ENCODE measurements at places on chromosomes 7 and 10.

- no peak for DNase-seq
These were observed 101.8 kb upstream of the MKLN1 start for GRCh38 chr7:131225619-131226513.

DNA sequence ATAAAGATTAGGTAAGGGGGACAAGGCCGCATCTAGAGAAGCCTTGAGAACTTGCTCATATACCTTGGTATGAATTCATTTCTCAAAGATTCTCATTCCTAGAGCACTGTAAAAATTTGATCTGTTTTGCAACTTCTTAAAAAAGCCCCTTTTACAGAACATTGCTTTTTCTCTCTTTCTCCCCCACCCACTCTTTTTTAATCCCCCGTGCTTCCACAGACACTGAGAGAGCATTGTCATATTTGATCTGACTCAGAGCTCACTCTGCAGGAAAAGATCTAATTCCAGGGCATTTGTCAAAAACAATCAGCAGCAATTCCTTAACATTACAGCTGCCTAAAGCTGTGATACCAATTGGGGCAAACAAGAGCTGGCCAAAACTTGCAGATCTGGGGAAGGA is 92.0 kb downstream of the ARHGAP22 start:
- no peak for DNase-seq

GRCh38 chr10:75441196-75441595 is 9.8 kb downstream of the LRMDA start:
- DNase-seq, result no peak

GRCh38 chr7:69696686-69697685 is 98.7 kb downstream of the AUTS2 start:
- DNase-seq, result no peak

- no peak for DNase-seq
These were observed 346.9 kb downstream of the RNLS start for GRCh38 chr10:88236121-88236743.

- no peak for DNase-seq
These were observed 43.7 kb upstream of the INSIG1 start for GRCh38 chr7:155254018-155254417.

GRCh38 chr10:2665772-2666171 is 401.6 kb upstream of the PFKP start:
- DNase-seq, result no peak

- DNase-seq, result no peak
These were observed 56.6 kb downstream of the CLRN3 start for GRCh38 chr10:127836176-127836575.

DNA sequence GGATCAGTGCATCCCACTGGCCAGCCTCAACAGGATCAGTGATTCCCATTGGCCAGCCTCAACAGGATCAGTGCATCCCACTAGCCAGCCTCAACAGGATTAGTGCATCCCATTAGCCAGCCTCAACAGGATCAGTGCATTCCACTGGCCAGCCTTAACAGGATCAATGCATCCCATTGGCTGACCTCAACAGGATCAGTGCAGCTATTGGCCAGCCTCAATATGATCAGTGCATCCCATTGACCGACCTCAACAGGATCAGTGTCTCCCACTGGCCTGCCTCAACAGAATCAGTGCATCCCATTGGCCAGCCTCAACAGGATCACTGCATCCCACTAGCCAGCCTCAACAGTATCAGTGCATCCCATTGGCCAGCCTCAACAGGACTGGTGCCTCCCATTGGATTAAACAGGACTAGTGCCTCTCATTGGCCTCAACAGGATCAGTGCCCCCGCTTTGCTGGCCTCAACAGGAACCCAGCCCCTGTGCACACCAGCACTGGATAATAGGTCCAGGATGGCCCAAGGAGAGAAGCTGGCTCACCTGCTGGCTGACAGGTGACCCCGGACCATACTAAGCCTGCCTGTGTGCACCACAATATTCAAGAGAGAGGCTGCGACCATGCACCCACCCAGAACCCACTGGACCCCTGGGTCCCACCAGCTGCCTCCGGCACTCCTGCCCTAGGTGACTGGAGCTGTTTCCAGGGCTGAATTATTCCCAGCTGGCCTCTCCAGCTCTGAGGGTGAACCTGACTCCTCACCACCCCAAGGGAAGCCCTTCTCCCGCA is 59.9 kb downstream of the PDGFA start:
- DNase-seq, result no peak

DNA sequence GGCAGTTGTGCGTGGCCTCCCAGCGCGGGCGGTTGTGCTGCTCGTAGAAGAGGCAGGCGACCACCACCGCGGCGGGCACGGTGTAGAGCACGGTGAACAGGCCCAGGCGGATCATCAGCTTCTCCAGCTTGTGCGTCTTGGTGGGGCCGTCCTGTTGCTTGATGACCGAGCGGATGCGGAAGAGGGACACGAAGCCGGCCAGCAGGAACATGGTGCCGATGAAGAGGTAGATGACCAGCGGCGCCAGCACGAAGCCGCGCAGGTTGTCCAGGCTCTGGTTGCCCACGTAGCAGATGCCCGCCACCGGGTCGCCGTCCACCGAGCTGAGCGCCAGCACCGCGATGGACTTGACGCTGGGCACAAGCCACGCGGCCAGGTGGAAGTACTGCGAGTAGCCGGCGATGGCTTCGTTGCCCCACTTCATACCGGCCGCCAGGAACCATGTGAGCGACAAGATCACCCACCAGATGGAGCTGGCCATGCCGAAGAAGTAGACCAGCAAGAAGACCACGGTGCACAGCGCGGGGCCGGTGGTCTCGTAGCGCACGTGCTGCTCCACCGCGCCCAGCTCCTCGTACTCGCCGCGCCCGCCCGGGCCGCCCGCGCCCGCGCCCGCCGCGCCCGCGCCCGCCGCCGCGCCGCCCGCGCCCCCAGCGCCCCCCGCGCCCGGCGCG is 2.2 kb downstream of the FZD8 start:
- peak; percentile 39 for DNase-seq

DNA sequence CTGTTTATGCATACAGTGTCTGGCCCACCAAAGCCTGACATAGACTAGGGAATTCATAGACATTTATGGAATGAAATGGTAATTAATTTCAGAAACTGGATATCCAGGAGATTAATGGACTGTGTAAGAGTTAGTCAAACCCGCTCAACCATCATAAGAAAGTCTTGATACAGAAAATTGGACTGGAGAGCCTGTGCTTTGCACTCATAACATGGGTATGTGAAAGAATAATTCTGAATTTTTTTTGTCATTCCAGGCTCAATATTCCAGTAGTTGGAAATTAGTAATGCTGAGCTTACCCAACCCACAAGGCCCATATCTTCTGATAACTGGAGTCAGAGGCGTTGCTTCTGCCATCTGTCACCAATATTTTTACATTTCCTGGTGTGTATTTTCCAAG is 799.7 kb upstream of the IGFBP3 start:
- no peak for DNase-seq

DNA sequence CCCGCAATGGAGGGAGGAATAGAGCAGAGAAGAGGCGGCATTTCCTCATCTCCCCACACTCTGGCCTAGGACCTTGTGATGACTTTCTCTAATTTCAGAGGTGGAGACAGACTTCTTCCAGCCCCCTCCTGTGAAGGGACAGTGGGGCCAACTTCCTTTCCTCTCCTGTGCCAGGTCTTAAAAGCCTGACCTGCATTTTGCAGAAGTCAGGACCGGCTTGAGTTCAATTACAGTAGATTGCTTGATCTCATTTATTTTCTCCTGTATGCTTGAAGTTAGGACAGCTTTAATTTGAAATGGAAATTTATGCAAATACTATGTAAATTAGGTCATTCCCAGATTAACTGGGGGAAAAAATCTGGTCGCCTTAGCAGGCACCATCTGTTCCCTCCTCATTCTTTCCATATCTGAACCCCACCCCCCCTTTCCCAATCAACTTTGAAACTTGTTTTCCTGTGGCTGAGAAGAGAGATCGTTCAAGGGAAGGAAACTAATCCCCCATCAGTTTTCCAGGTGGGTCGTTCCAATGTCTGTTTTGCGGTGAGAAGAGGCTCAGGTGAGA is 57.1 kb downstream of the SYPL1 start:
- no peak for DNase-seq

- DNase-seq, result no peak
These were observed 89.0 kb upstream of the STEAP4 start for GRCh38 chr7:88395715-88396114.

DNA sequence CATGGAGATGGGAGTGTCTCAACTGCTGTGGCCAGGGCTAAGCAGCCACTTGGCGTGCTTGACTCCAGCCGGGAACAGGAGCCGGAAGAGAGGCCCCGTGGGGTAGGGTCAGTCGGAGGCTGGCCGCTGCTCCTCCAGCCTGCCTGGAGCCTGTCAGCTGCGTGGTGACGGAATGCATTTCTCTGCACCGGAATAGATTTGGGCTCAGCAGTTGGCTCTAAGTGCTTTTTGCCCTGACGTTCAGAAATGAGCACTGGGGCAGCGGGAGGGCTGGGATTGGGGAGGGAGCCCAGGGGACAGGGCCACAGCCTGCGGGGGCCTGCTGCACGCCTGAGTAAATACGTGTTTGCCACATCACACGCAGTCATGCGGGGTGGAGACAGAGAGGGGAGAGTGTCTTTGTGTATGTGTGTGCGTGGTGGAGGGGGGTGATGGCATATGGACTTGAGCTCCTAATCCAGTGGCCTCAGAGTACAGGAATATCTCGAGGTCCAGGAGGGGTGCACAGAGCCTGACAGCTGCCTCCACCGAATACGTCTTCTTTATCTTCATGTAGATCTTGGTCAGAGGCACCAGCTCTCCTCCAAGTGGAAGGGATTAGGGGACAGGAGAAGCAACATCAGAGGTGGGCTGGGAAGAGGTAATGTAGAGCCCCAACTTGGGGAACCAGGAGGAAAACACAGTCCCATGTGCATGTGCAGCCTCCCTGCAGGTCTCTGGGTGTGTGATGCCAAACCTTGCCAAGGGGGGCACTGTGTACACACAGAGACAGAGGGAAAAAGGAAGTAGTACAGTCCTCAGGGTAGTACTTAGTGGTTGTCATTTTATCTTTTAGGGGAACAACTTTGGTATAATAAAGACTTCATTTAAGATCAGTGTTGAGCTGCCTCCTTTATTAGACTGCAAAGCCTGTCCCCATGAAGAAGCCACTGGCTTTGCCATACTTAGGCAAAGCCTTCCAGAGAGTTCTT is 151.4 kb downstream of the CDH23 start:
- no peak for DNase-seq

GRCh38 chr10:3976718-3977117 is 191.7 kb upstream of the KLF6 start:
- no peak for DNase-seq

GRCh38 chr10:101228153-101228965 is 904 bp downstream of the LBX1 start:
- no peak for DNase-seq

DNA sequence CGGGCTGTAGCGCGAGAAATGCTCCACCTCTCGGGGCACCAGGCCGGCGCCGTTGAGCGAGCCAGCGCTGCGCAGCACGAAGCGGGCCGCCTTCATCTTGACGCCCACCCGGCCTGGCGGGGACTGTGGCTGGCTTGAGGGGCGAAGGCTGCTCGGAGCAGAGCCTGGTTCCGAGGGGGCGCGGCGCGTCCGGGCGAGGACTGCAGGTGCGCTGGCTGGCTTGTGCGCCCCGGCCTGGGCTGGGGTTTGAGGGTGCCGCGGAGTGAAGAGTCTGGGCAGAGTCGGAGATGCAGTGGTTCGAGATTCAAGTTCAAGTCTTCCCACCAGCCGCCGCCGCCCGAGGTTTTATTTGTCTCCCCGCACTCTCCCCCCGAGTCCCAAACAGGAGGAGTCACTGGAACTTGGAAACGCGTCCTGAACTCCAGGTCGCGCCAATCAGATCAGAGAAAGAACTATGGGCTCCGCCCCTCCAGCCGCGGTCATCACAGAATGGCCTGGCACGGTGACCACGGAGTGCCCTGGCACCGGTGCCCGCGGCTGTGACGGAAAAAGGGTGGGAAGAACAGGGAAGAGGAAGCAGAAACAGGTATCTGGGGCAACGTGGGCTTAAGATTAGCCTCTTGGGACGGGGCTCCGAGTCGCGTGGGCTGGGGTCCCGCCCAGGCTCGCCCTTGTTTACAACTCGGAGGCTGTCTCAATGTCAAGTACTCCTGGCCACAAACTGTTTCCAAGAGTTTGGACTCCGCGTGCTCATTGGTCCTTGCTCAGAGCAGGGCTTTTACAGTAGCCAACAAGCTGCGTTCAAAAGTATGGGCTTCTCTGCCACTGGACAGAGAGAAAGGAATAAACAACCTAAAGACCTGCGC is at the start of gene PDK4:
PDK4 (minus strand) TSS at position 319 of the 866 bp plus-strand sequence; CDS start at position 96, 223 bp downstream.
- DNase-seq, result no peak

DNA sequence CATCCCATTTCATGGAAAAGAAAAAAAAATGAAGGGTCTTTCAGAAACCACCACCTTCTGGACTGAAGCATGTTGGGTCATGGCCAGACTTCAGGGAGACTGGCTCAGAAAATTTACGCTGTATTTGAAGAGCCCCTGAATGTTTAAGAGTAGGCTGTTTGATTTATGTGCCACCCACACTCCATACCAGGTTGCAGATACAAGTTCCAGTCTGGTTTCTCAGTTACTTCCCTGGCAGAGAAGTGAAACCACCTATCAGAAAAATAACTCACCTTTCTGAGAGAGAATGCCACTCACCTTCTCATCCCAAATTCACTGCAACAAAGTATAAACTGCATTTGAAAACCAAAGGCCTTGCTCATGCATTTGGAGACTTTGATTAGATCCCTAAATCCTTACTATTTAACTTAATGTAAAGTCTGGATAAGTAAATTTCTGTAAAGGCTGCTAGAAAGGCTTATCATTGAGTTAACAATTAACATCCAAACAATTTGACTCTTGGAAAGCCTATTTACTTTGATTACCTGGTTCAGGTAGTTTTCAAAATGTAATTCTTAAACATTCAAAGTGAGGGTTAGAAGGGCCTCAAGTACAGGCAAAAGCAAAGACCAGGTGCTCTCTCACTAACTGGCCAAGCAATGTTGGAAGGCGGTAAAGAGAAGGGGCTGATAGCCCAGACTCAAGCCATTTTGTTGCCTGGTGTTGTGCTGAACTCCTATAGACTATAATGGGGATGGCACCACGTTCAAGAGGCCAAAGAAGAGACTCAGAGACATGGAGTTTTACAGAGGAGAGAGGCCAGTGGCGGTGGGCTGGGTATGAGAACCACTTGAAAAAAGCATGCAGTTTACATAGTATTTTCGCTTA is 12.8 kb upstream of the ADD3 start:
- no peak for DNase-seq

DNA sequence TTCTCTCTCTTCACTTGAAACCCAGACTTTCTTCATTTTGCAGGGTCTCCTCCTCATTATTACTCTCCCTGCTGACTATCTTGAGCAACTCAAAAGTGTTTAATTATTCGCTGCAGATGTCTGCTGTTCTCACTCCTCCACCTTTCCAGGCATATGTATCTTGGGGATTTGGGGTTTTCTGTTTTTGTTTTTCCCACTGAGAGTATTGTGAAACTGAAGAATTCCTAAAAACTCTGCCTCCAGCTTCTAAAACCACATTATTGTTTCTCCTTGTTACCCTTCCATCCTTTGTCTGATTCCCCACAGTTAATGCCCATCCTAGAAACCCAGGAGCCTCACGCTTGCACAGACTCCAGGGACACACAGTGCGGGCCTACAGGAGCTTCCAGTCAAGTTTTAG is 51.3 kb downstream of the WNT2 start:
- no peak for DNase-seq
